ENCODE measurements at places on chromosomes 6 and 20. TPM values are rescaled to one million over a fixed set of nuclear protein-coding genes. Genes with fewer than 3 reads are reported as not detected.

TUBB2B gene
- 1,848 TPM for total RNA-seq

LRRC73 gene
- total RNA-seq: not detected

- no peak for DNase-seq
These were observed 143.6 kb upstream of the TMEM170B start for GRCh38 chr6:11393713-11394627.

GRCh38 chr6:13593720-13594119, 19.3 kb downstream of the SIRT5 start:
- DNase-seq: no peak

All from H7 (cell line).